CD4-positive, alpha-beta T cell treated with Interleukin-1 beta for 1 hour (primary cell): ENCODE measurements at places on chromosomes 1 and 21.

DNA sequence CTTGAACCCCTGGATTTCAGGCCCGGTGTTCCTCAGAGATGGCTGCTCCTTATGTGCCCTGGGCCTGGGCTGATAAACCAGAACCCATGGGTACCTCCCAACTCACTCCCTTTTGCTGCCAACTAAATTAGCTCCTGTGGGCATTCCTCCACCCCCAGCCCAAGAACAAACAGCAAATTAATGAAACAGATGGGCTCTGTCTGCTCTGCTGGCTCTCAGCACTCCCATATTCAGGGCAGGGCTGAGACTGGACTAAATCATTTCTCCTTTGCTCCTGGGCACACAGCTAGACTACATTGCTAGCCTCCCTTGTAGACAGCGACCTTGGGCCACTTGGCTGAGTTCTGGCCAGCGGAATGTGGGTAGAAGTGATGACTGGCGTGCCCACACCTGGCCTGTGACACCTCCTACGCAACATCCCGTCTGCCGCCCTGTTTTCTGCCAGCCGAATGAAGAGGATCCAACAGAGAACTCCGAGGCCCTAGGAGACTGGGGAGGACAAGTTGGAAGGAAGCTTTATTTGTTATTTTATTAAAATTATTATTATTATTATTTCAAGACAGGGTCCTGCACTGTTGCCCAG lies 101.9 kb upstream of the DISP3 start:
- DNase-seq: no peak

DNA sequence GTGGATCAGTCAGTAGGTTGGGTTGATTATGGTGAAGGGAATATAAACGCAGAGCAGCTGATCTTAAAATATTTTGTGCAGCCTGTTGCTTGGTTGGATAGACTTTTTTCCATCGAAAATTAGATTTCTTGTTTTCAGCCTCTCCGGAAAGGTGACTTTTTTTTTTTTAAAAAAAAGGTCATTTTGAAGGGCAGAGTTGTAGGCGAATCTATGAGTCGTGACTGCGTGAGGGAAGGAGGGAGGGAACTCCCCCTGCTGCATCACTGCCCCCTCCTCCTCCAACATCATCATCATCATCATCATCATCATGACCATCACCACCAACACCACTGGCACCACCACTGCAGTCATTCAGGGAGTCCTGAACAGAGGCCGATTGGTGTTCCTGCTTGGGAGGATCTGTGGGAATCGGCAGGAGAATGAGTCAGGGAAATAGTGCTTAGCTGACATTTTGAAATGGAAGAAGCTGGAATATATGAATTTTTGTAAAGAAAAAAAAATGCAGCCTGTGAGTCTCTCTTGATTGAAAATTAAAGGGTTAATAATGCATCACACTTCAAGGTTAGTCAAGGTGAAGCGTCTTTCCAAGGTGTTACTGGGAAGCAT lies 1.2 kb downstream of the ATP1B1 start:
- DNase-seq: peak; percentile 15

GRCh38 chr1:9724706-9725476 lies 73.4 kb downstream of the PIK3CD start:
- peak; percentile 75 for DNase-seq

DNA sequence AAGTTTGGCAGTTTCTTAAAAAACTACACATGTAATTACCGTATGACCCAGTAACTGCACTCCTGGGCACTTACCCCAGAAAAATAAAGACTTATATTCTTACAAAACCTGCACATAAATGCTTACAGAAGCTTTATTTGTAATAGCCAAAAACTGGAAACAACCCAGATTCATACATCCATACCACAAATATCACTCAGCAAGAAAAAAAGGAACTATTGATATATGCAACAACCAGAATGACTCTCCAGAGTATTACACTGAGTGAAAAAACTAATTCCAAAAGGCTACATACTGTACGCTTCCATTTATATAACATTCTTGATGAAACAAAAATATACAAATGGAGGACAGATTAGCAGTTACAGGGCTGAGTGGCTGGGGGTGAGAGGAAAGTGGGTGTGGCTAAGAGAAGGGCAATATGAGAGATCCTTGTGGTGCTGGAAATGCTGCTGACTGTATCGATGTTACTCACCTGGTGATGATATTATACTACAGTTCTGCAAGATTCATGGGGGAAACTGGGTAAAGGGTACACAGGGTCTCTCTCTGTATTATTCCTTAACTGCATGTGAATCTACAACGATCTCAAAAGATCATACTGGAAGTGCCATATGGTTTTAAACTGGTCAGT lies 96.0 kb upstream of the GNG4 start:
- no peak for DNase-seq

- DNase-seq: no peak
These were observed 109.5 kb downstream of the CLDN17 start for GRCh38 chr21:30057108-30057507.

DNA sequence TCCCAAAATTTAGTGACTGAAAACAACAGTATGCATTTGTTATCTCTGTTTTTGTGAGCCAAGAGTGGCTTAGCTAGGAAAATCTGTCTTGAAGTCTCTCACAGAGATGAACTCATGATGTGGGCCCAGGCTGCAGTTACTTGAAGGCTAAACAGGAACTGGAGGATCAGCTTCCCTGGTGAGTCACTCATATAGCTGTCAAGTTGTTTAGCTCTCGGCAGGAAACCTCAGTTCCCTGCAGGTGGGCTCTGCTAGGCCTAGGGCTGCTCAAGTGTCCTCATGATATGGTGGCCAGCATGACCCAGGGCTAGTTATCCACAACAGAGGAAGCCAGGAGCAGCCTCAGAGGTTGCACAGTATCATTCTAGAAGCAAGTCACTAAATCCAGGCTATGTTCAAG lies 30.2 kb upstream of the DDX59 start:
- peak; percentile 7 for DNase-seq

GRCh38 chr1:218742467-218743262 lies 397.5 kb downstream of the TGFB2 start:
- DNase-seq: no peak

DNA sequence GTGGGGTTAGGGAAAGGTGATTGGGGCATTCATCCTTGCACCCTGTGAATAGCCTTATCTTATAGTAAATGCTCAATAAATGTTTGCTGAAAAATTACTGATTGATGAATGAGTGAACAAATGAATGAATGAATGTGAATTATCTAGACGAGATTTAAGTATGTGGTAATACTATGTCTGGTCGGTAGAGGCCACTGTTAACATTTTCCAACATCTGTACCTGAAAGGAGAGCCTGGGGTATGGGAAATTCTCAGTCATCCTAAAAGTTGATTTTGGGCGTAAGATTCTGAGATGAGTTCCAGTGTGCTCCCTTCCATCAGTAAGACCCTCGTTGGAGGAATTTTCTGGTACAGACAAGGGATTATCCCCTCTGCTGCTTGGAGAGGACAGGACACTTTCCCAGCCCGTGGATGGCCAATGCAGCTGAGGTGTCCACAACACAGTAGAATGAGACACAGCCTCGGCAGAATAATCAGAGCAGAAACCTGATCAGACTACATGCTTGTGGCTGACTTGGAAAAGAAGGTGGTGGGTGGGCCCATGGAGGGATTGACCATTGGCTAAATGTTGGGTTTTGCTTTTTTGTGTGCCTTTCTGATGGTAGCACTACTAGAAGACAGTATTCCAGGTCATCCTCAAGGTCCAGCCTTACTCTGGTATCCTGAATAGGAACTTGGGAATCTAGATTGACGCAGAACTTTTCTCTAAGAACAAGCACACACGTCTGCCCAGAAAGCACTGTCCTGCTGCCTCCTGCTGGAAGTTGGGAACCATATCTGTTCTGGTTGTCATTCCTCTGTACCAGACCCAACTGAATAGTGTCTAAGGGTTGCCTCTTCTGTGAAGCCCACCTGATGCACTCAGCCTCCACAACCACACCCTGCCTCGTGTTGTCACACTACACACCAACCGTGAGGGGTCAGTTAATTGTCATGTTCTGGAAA lies 262.0 kb downstream of the TNR start:
- no peak for DNase-seq

- no peak for DNase-seq
These were observed 2.1 kb upstream of the A3GALT2 start for GRCh38 chr1:33322870-33323585.
